Stimulated activated CD4-positive, alpha-beta T cell treated with anti-CD3 and anti-CD28 coated beads, Interleukin-4, amount 100 ng/mL, for 4 hours (primary cell): ENCODE measurements at places on chromosomes 12 and 14.
A peak's percentile ranks its signal among the peaks of the same experiment; 100 is the strongest.

DNA sequence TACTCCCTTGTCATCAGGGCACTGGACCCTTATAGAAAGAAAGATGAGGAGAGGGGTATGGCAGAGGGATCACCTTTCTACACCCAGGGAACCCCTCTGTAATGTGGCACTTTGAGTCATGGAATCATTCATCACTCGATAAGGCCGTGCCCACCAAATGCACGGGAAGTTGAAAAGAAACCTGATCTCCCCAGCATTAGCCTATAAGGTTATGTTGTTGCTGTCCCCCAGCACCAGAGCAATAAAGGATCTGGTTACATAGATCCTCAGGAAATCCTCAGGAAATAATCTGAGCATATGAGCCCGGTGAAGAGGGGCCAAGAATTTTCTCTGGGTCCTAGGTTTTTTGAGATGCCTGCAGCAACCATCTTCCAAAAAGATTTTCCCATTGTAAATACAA is 148.8 kb upstream of the CRY1 start:
- no peak for DNase-seq

DNA sequence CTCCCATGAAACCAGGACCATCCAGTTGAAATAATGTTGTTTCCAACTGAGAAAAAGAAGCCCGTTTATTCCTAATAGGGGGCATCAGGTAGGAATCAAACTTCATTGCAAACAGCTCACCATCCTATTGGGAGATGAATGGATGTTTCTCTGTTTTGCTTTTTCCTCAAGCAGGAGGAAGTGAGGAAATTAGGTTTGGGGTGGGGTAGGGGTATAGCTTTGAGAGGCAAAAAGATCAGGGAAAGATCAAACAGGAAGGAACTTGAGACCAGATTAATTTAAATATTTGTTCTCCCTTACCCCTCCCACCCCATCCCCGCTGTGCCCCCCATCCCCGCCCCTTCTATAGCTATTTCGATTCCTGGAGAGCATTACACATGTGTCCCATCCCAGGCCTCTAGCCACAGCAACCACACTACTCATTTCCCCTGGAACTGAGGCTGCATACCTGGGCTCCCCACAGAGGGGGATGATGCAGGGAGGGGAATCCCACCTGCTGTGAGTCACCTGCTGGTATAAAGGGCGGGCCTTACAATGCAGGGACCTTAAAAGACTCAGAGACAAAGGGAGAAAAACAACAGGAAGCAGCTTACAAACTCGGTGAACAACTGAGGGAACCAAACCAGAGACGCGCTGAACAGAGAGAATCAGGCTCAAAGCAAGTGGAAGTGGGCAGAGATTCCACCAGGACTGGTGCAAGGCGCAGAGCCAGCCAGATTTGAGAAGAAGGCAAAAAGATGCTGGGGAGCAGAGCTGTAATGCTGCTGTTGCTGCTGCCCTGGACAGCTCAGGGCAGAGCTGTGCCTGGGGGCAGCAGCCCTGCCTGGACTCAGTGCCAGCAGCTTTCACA is at the start of gene IL23A:
IL23A (plus strand) TSS at position 577 of the 850 bp plus-strand sequence; CDS start at position 738, 161 bp downstream.
- peak; percentile 73 for DNase-seq

DNA sequence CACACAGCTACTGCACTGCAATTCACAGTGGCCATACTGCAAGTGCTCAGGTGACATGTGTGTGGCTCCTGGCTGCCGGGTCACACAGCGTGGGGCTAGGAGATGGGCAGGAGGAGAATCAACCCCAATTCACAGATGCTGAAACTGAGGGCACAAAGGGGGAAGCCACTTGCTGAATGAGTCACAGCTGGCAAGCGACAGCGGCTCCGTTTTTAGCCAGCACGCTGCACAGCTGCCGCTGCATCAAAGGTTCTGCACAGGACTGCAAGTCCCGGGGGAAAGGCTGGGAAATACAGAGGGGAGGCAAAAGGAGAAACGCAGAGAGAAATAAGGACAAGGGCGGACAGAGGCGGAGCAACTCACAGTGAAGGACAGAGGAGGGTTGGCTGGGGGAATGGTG is 57.9 kb downstream of the KDM2B start:
- no peak for DNase-seq

- no peak for DNase-seq
These were observed 670.8 kb upstream of the FLRT2 start for GRCh38 chr14:84859116-84859515.

DNA sequence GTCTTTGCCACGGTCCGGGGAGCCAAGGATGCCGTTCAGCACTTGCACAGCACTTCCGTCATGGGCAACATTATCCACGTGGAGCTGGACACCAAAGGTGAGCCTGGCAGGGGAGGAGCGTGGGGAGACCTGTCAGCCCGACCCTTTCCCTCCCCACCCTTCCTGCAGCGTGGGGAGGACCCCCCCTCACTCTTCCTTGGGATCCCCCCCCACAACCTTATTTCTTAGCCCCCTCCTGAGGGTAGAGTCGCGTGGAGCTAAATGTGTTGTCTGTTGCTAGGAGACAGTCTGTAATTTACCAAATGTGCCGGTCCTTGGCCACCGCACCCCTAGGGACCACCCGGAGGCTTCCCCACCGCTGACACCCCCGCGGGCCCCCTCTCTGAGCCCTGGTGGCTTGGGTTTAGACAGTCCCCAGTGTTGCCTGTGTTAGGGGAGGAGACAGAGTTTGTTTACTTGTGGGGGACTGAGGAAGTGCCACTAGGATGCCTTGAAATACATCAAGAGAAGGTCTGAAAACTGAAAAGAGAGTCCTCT is 2.3 kb downstream of the SETD1B start:
- DNase-seq, result no peak

- no peak for DNase-seq
These were observed 271.6 kb downstream of the LRFN5 start for GRCh38 chr14:41878321-41878720.

- no peak for DNase-seq
These were observed 11.3 kb upstream of the USP15 start for GRCh38 chr12:62248873-62249272.

GRCh38 chr14:23697680-23698079 is 61.5 kb downstream of the DHRS2 start:
- no peak for DNase-seq

DNA sequence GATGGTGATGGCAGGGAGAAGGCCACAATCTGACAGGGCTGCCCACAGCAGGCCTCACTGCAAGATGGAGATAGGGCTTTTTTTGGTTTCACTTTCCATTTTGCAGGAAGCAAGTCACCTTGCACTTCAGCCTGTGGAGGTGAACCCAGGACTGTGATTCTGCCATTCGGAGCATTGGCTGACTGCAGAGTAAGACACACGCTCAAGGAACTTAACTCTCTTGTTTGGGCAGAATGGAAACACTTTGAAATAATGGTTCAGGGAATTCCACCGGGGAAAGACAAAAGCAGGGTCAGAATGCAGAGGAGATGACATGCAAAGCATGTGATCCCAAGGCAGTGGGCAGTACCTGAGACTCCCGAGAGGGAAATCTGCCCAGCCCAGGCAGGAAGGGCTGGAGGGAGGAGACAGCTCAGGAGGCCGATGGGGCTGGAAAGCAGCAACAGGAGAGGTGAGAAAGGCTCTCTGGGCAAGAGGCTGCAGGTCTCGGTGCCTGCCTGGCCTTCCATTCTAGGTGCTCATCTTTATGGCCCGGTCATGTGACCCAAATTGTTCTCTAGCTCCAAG is 58.7 kb upstream of the PRMT8 start:
- no peak for DNase-seq

DNA sequence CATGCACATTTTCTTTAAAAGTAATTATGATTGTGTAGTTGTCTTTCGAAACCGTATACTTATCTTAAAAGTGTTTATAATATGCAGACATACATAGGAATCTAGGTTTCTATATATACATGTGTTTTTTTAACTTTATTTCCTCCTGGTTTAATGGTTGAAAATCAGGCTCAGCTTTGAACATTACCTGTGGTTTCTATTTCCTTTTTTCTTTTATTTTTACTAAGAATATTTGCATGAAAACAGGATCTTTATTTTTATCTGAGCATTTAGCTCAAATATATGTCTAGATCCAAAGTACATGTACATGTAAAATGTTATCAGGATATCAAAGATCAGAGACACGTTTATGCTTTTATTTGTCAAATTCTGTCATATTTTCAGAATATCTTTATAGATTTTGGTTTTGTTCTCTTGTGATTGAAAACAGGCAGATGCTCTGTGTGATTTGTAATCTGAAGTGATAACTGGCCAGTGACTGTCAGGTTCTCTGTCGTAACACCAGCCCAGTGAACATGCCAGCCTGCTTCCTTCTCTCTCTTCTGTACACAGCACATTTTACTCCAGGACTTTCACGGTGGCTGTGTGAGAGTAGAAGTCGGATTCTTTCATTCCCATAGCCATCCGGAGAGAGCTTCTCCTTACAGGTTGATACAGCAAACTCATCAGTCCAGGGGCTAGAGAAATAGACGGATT is 13.7 kb downstream of the TCTN1 start:
- DNase-seq, result no peak

DNA sequence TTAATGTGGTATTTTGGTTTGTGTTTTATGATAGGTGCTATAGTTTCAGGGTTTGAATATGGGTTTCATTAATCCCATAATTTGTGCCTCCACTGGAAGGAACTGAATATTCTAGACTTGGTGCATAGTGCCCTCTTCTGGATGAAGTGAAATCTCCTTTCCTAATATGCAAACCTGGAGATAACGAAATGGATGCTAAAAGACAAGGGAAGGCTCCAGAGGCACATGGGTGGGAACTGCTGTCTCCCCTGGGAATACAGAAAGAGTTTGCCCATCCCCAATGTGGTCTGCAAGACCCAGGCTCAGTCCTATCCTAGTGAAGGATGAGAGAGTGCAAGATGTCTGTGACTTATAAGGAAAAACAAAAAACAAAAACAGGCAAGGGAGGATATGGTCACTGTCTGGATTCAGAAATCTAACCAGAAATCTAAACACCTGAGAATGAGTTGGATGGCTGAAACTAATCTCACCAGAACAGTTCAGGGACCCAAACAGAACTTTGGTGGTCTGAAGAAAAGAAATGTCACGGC is 142.3 kb upstream of the TMPO start:
- DNase-seq, result no peak

DNA sequence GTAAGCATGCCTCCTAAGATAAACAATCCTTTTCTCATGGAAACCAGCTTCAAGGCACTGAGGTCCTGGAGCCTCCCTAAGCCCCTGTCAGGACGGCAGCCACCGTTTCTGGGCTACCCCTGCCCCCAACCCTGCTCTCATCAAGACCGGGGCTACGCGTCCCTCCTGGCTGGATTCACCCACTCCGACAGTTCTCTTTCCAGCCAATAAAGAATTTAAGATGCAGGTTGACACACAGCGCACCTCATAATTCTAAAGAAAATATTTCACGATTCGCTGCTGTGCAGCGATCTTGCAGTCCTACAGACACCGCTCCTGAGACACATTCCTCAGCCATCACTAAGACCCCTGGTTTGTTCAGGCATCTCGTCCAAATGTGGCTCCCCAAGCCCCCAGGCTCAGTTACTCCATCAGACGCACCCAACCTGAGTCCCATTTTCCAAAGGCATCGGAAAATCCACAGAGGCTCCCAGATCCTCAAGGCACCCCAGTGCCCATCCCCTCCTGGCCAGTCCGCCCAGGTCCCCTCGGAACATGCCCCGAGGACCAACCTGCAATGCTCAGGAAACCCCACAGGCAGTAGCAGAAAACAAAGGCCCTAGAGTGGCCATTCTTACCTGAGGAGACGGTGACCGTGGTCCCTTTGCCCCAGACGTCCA is 336.3 kb downstream of the TMEM121 start:
- no peak for DNase-seq

DNA sequence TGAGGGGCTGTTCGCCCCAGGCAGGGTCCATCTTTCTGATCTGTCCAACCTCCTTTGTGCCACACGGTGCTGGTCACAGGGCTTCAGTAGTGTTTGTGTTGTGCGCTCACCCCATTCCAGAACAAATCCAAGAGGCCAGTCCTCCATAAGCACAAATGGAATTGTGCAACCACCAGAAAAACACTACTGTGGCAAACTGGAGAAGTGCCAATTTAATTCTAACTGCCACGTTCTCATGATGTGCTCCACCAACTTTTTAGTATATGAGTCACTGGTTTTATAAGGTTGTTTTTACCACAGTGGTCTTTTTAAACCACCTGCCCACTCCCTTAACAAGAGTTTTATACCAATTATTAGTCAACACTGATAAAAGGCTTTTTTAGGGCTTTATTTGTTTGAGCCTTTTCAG is 380.2 kb downstream of the NAV3 start:
- DNase-seq, result no peak

DNA sequence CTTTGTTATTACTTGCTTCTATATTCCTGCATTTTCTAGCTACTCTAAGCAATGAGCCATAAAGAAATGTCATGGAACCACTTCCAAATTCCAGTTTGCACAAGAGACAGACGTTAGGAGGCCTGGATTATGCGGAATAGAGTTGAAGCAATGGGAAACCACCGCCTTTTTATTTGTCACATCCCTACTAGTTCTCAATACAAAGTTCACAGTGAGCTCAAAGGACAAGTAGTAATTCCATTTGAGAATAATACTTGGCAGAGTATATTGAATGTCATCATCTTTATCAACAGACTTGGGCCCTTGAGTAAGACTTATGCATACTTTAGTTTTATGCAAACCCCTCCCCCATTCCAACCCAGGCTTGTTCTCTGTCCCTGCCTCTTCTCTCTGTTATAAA is 3.7 kb upstream of the SLC15A5 start:
- no peak for DNase-seq

DNA sequence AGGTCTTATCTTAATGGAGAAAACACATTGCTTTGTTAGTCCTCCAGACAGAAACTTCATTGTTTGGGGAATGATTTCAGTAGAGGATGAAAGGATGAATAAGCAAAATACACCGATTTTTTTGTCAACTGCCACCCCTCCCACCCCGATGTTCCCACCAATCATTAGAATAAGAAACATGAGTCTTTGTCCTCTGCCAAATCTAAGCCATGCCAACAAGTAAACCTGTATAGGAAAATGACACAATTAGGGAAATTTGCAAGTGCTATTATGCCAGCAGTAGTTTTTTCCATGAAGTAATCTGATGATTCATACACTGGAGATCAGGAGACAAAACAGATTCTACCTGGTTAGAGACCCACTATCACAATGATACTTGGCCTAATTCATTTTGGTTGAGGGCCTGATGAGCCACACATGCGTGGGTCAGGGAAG is 35.9 kb downstream of the FLRT2 start:
- no peak for DNase-seq

DNA sequence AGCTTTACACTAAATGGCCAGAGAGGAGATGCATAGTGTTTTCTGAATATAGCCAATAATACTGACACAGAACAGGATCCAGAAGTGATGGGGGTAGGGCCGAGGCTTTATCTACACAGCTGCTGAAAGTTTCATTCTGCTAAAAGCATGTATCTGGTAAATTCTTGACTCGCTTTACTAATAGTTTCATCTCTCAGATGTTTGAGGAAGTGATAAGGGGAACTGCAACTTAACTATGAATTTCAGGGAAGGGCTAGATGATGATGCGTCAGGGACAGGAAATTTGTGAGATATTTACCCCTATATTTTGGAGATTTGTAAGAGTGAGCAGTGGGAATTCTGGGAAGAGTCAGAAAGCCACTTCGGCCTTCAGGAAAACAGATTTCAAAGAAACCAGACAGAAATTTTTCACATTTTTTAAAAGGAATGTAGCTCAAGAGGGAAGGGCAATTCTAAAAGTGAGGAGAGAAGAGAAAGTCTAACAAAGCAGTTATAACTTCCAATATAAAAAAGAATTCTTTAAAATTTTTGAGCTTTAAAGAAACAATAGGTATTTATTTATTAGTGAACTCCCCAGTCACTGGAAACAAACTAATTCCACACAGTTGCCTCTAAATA is 243.1 kb downstream of the BCAT1 start:
- DNase-seq, result no peak
